ENCODE measurements at places on chromosomes 3 and 15. TPM values are rescaled to one million over a fixed set of nuclear protein-coding genes. Genes with fewer than 3 reads are reported as not detected.

GRCh38 chr3:8451696-8452095, 49.9 kb upstream of the LMCD1 start:
- no peak for DNase-seq
- H3K27me3 ChIP-seq: no peaks in the 10 kb centered on the region
- H3K4me3 ChIP-seq: no peak overlapping the region
- no peaks in the 10 kb centered on the region for H3K36me3 ChIP-seq
- peaks cover 19% of the 10 kb centered on the region for H3K4me1 ChIP-seq
- H3K27ac ChIP-seq: no peak overlapping the region

Gene FSIP1
- total RNA-seq: 2.5 TPM

Gene SPTBN5
- total RNA-seq: 6.6 TPM

Gene GOLIM4
- 41.8 TPM for total RNA-seq

Gene LRRIQ4
- 0.31 TPM for total RNA-seq

Gene HERC2
- 86.2 TPM for total RNA-seq

DNA sequence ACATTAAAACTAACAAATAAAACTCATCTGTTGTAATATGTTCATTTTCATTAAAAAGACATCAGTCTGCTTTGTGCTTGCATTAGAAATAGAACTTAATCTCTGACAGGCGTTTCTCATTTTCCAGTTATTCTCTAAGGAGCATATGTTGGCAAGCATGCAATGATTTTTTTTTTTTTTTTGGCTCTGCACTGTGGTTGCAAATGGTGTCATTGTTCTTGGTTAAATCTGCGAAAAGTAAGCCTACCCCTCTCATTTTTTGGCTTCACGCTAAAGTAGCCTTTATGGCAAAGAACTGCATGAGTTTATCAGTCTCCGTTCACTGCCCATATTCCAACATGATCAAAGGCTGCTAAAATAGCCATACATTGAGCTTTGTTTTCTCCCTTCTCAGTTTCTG, 403.2 kb downstream of the MECOM start:
- H3K4me1 ChIP-seq: peaks cover 15% of the 10 kb centered on the region
- H3K27me3 ChIP-seq: no peaks in the 10 kb centered on the region
- H3K4me3 ChIP-seq: no peak overlapping the region
- peaks cover 4% of the 10 kb centered on the region for H3K36me3 ChIP-seq

DNA sequence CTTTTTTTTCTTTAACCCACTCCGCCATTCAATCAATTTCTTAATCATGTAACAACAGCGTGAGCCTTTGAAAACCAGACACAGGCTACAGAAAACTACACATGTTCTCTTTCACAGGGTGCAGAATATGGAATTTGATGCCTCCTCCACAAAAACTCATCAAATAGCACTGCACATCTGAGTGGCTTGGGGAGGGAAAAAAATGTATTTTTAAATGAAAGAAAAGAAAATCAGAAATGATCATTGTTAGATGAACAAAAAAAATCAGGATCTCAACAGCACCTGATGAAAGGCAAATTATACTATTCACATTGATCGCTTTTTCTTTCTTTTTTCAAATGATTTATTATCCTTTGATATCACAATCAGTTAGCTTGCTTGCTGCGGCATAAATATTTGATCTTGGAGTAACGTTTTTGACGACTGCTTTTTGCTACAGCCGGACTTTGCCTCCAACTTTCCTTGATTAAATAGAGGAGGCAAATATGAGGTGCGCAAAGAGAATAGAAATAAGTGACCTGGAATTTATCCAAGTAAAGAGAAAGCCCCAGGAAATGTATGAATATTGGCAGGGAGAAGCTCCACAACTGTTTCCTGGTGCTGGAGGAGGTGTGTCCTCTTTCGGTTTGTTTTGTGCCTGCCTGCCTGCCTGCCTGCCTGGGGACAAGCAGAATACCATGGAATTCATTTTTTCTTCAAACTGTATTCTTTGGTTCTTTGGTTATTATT, 63.1 kb downstream of the EDEM1 start:
- DNase-seq: no peak
- H3K4me3 ChIP-seq: peak overlapping the region; percentile 33
- no peaks in the 10 kb centered on the region for H3K27me3 ChIP-seq
- peaks cover 13% of the 10 kb centered on the region for H3K4me1 ChIP-seq

DNA sequence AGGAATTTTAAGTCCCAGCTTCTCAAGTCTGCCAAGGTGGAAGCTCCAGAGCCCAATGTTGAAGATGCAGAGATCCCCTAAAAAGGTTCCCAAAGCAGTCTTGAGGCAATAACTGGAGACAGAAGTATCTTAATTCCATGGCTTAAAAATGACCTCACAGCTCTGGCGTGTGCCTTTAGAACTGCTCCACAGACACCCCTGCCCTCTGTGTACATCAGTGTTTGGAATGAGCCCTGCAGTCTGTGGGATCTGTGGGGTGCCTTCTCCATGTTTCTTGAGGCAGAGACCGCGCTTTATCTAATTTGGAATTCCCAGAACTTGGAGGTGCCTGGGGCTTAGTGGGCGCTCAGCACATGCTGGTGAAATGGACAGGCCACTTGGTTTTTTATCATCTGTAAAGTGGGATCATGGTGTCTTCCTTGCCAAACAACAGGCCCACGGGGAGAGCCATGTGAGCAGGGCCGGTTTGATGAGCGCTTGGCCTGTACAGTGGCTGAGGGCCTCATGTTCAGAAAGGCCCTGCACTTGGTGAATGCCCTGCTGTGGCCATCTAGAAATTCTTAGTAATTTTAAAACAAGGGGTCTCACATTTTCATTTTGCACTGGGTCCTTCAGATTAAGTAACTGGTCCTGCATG, 7.1 kb downstream of the ITGA11 start:
- H3K4me1 ChIP-seq: peaks cover 16% of the 10 kb centered on the region
- H3K27ac ChIP-seq: no peak overlapping the region
- peaks cover 48% of the 10 kb centered on the region for H3K27me3 ChIP-seq
- no peaks in the 10 kb centered on the region for H3K36me3 ChIP-seq
- no peak overlapping the region for H3K4me3 ChIP-seq
- DNase-seq: no peak

Gene ZMYND10
- 0.86 TPM for total RNA-seq

- no peak overlapping the region for H3K4me3 ChIP-seq
- H3K4me1 ChIP-seq: peaks cover 40% of the 10 kb centered on the region
- no peak for DNase-seq
- H3K36me3 ChIP-seq: peaks cover 23% of the 10 kb centered on the region
- no peak overlapping the region for H3K27ac ChIP-seq
Measured at GRCh38 chr3:124396339-124396950, 333.8 kb upstream of the UMPS start.

GRCh38 chr3:15288331-15289035, 43.9 kb downstream of the SH3BP5 start:
- no peak overlapping the region for H3K27ac ChIP-seq
- H3K4me3 ChIP-seq: no peak overlapping the region
- H3K27me3 ChIP-seq: no peaks in the 10 kb centered on the region
- no peaks in the 10 kb centered on the region for H3K36me3 ChIP-seq
- H3K4me1 ChIP-seq: peaks cover 12% of the 10 kb centered on the region
- no peak for DNase-seq

Gene CSK
- total RNA-seq: 72.4 TPM

GRCh38 chr15:48868536-48868935, 9.4 kb upstream of the EID1 start:
- no peaks in the 10 kb centered on the region for H3K4me1 ChIP-seq
- no peak overlapping the region for H3K27ac ChIP-seq
- H3K27me3 ChIP-seq: peaks cover 7% of the 10 kb centered on the region
- DNase-seq: no peak

Gene GOLGA8G
- not detected for total RNA-seq

GRCh38 chr15:80059786-80060355, 395 bp downstream of the ZFAND6 start:
- peaks cover 9% of the 10 kb centered on the region for H3K27me3 ChIP-seq
- peak overlapping the region; percentile 95 for H3K27ac ChIP-seq
- H3K4me3 ChIP-seq: peak overlapping the region; percentile 85
- H3K36me3 ChIP-seq: no peaks in the 10 kb centered on the region

- no peaks in the 10 kb centered on the region for H3K36me3 ChIP-seq
- H3K27ac ChIP-seq: no peak overlapping the region
- H3K4me3 ChIP-seq: no peak overlapping the region
- H3K27me3 ChIP-seq: peaks cover 61% of the 10 kb centered on the region
Measured at GRCh38 chr3:72102112-72102616, 317.2 kb upstream of the PROK2 start.

DNA sequence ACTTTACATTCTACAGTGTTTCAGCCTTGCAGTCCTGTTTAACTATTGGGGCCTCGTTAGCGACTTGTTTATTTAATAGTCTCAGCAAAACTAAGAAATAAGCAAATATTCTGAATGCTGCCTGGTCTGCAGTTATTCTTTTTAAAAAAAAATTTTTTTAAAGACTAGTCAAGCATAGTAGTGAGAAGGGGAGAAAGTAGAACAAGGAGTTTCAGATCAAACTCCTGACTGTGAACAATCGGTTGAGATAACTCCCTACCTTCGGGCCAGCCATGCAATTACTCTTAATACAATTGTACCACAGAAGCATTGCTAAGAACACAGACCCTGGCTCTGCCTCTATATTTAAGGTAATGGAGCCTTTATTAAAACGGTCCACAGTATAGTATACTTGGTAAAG, 5.8 kb upstream of the DUT start:
- no peak for DNase-seq
- no peak overlapping the region for H3K4me3 ChIP-seq
- no peaks in the 10 kb centered on the region for H3K36me3 ChIP-seq
- no peaks in the 10 kb centered on the region for H3K27me3 ChIP-seq
- H3K27ac ChIP-seq: no peak overlapping the region
- peaks cover 14% of the 10 kb centered on the region for H3K4me1 ChIP-seq

Gene CELF6
- total RNA-seq: 1.4 TPM

Gene IGF1R
- total RNA-seq: 109 TPM

- H3K27me3 ChIP-seq: no peaks in the 10 kb centered on the region
- no peaks in the 10 kb centered on the region for H3K4me1 ChIP-seq
- no peak for DNase-seq
Measured at GRCh38 chr3:121562148-121562547, 5.6 kb upstream of the ARGFX start.

DNA sequence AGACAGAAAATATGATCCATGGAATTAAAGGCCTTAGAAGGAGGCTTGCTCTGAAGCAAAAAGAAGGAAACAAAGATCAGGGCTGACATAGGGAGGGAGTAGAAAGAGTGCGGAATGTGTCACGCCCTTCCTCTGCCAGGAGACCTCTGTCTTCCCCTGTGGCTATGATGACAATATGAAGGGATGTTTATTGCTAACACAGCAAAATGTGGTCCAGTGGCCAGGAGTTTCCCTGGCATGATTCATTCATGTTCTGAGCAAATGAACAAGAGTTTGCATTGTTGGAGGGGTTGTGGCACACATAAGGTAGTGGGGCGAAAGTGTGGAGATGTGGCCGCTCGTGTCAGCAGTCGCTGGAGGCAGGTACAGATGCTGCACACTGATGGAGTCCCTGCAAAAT, 169.4 kb downstream of the SHQ1 start:
- no peaks in the 10 kb centered on the region for H3K36me3 ChIP-seq
- no peak overlapping the region for H3K4me3 ChIP-seq
- DNase-seq: no peak

GRCh38 chr15:81023483-81024264, 23.0 kb downstream of the TLNRD1 start:
- peaks cover 5% of the 10 kb centered on the region for H3K27me3 ChIP-seq
- no peaks in the 10 kb centered on the region for H3K36me3 ChIP-seq
- H3K27ac ChIP-seq: no peak overlapping the region
- peaks cover 1% of the 10 kb centered on the region for H3K4me1 ChIP-seq
- H3K4me3 ChIP-seq: no peak overlapping the region
- no peak for DNase-seq

Gene SGO1
- 14.8 TPM for total RNA-seq

DNA sequence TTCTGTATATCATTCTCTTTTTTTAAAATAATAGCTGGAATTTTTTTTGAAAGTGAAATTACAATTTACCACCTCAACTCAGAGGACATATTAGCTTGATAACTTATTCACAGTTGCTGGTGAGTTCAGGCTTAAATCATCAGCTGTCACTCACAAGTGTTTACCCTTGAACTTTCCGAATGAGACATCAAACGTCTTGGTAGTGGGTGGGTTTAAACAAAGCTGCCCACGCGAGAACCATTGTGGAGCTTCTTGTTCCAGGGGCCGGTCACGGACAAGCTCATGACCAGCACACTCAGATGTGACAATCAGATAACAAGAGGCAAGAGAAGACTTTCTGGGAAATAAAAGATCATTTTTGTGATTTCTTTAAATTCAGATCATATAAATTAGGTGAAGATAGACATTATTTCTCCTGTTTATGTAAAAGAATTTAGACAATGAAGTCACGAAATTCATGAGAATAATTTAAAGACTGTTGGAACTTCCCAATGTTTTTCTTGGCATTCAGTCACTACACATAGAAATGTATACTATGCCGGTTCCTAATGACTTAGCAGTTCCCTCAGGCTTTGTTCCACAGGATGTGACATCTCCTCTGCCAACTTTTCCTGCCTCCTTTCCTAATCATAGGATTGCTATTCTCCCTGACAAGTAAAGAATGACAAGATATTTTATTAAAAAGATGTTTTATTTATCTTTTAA, 29.3 kb downstream of the BTD start:
- no peak overlapping the region for H3K27ac ChIP-seq
- peaks cover 1% of the 10 kb centered on the region for H3K36me3 ChIP-seq
- H3K4me1 ChIP-seq: peaks cover 21% of the 10 kb centered on the region
- no peaks in the 10 kb centered on the region for H3K27me3 ChIP-seq

DNA sequence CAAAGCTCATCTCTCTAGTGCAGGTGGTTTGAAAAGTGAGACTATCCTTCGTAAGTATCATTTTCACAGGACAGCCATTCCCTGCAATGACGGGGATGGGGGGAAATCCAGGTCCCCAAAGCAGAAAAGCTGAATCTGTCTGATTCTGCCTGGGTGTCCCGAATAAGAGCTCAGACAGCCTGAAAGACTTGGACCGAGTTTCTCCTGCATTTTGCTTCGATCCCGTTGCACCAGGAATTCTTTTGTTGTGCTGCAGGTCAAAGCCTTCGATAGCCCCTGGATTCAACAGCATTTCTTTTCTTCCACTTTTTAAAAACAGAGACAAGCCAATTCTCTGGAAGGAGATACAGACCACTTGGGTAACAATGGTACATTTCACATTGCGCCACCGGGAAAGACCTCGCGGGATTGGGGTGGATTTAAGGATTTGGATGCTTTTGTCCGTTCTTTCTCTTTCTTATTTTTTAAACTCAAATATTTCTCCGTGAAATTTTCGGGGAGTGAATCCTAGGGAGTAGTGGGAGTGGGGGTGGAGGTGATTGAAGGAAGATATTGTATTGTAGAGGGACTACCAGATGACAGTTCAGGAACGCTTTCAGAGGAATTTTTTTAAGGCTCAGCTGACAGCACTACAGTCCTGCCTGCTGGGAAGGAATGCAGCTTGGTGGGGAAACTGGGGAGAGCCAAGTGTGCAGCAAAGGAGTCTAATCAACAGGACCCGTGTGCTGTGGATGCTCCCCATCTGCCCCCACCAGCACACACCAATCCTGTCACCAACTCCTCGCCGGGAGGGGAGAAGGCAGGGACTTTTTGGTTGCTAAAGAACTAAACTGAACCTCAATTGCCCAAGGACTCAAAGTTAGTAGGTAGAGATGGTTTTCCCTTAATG, 2.6 kb downstream of the SLITRK3 start:
- DNase-seq: no peak
- H3K36me3 ChIP-seq: no peaks in the 10 kb centered on the region
- peak overlapping the region; percentile 47 for H3K27ac ChIP-seq
- H3K4me3 ChIP-seq: peak overlapping the region; percentile 65
